ENCODE measurements at places on chromosomes 11 and 22. TPM values are rescaled to one million over a fixed set of nuclear protein-coding genes. Genes with fewer than 3 reads are reported as not detected.

The MYO18B gene
- total RNA-seq: 0.67 TPM

GRCh38 chr11:111392552-111392951 is 13.5 kb upstream of the POU2AF1 start:
- DNase-seq: no peak

- DNase-seq: peak; percentile 85
Measured at GRCh38 chr11:20131788-20132666, 28.2 kb downstream of the DBX1 start.

DNA sequence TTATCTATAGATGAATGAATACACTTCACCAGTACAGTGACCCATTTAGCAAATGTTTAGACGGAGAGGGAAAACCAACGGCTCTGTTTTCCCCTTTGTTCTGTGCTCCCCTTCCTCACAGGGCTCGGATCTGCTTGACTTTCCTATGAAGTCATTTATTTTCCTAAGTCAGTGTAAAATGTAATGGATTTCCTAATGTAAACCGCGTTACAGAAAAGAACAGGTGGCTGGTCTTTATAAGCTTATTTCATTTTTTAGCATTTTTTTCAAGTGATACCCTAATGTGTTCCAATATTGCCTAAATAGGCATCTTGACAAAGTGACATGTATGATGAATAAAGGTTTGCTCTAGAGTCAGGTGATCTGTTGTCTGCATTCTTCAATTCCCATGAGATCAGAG is 207.5 kb downstream of the PGR start:
- DNase-seq: no peak
